ENCODE measurements at places on chromosomes 4 and X. TPM values are rescaled to one million over a fixed set of nuclear protein-coding genes. Genes with fewer than 3 reads are reported as not detected.
A peak's percentile ranks its signal among the peaks of the same experiment; 100 is the strongest.

Gene UGT2A2
- not detected for total RNA-seq

Gene C4orf54
- not detected for total RNA-seq

Gene PABPC1L2A
- total RNA-seq = not detected

Gene LRAT
- total RNA-seq = not detected

Gene NAP1L5
- 2.6 TPM for total RNA-seq

Gene GPR50
- not detected for total RNA-seq

Gene ADAM29
- total RNA-seq = not detected

Gene TAPT1
- total RNA-seq = 30.0 TPM

- H3K36me3 ChIP-seq = no peaks in the 10 kb centered on the region
- H3K4me1 ChIP-seq = no peaks in the 10 kb centered on the region
- no peak overlapping the region for H3K4me3 ChIP-seq
- H3K27me3 ChIP-seq = no peaks in the 10 kb centered on the region
- no peak overlapping the region for H3K27ac ChIP-seq
- DNase-seq = no peak
Measured at GRCh38 chr4:132709056-132709455, 440.0 kb upstream of the PCDH10 start.

DNA sequence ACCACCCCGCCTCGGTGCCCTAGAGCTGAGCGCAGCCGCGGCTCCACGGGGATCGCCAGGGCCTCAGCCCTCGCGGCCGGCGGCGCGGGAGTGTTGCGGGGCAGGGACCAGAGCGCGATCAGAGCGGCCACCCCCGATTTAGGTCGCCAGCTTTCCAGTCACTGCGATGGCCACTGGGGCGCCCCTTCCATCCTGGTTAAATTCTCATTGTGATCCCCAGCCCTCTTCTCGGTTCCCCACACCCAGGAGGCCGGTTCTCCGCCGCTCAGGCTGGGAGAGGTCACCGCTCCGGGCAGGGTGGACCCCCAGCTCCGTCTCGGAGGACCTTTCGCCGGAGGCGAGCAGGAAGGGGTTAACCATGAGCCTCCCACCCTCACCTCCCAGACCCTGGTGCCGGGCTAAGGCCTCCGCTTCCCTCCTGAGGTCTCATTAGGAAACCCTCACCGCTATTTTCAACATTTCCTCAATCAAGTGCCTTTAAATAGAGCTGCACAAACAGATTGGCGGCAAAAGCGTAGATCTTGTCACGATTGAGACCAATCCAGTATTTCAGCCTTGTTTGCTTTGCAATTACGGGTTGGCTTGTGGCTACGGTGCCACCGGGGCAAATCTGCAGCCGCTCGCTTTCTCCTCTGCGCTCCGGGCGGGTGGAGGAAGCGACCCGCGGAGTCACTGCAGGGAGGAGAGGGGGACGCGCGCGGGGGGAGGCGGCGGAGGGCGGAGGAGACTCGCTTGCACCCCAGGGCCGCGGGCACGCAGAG, 8.3 kb upstream of the HAND2 start:
- DNase-seq = no peak
- peaks cover 69% of the 10 kb centered on the region for H3K27me3 ChIP-seq
- peaks cover 14% of the 10 kb centered on the region for H3K4me1 ChIP-seq
- H3K27ac ChIP-seq = no peak overlapping the region
- peak overlapping the region; percentile 71 for H3K4me3 ChIP-seq
- no peaks in the 10 kb centered on the region for H3K36me3 ChIP-seq

- peaks cover 11% of the 10 kb centered on the region for H3K4me1 ChIP-seq
- H3K36me3 ChIP-seq = peaks cover 21% of the 10 kb centered on the region
- no peaks in the 10 kb centered on the region for H3K27me3 ChIP-seq
- no peak overlapping the region for H3K4me3 ChIP-seq
- no peak for DNase-seq
Measured at GRCh38 chr4:67714248-67714583, 13.3 kb upstream of the UBA6 start.

- H3K27ac ChIP-seq = peak overlapping the region; percentile 76
- peaks cover 59% of the 10 kb centered on the region for H3K4me1 ChIP-seq
- H3K4me3 ChIP-seq = peak overlapping the region; percentile 62
- DNase-seq = no peak
- no peaks in the 10 kb centered on the region for H3K36me3 ChIP-seq
- no peaks in the 10 kb centered on the region for H3K27me3 ChIP-seq
Measured at GRCh38 chr4:38310446-38311043, 350.3 kb downstream of the PTTG2 start.

DNA sequence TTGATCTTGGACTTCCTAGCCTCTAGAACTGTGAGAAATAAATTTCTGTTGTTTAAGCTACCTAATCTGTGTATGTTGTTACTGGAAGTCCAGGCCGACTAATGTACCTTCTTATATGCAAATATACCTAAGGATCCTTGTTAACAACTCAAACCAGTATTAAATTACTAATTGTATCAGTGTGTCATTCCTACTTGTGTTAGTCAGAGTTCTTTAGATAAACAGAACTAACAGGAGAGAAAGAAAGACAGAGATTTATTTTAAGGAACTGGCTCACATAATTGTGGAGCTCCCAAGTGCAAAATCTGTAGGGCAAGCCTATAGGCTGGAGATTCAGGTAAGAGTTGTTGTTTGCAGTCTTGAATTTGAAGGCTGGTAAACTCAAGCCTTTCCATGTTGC, 120.0 kb downstream of the ADGRL3 start:
- no peak overlapping the region for H3K27ac ChIP-seq
- H3K4me1 ChIP-seq = no peaks in the 10 kb centered on the region
- no peak for DNase-seq

- no peak for DNase-seq
- no peaks in the 10 kb centered on the region for H3K36me3 ChIP-seq
Measured at GRCh38 chrX:65658229-65658628, 9.2 kb upstream of the MSN start.

DNA sequence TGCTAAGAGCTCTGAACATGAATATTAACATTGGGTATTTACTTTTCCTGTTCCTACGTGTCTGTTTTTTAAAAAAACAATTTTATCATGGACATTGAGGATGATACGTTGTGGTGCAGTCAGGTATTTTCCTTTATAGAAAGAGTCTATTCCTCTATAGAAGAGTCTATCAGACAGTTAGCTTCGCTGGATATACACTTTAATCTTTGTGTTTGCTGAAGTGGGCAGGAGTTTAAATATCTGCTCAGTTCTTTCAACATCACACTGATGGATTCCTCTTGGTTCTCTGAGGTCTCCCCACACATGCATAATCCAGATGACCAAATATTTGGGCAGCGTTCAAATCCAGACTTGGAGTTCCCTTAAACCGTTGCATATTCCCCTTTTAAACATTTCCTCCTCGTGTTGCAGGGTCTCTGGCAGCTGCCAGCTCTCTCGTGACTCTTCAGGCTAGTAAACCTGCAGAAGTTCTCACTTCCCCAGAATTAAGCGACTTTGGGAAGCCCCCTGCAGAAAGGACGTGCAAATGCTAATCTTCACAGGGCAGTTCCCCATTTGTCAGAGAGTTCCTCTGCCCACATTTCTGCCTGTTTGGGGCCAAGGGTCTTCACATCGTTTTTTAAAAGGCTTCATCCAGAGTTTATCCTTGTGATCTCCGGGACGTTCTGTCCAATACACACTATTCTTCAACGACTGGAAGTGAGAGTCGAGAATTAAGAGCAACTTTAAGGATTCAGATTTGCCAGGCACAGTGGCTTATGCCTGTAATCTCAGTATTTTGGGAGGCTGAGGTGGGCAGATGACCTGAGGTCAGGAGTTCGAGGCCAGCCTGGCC, 20.5 kb upstream of the DHRSX start:
- no peak overlapping the region for H3K27ac ChIP-seq
- peak overlapping the region; percentile 71 for H3K4me3 ChIP-seq
- DNase-seq = peak; percentile 34
- H3K4me1 ChIP-seq = peaks cover 28% of the 10 kb centered on the region
- no peaks in the 10 kb centered on the region for H3K36me3 ChIP-seq

DNA sequence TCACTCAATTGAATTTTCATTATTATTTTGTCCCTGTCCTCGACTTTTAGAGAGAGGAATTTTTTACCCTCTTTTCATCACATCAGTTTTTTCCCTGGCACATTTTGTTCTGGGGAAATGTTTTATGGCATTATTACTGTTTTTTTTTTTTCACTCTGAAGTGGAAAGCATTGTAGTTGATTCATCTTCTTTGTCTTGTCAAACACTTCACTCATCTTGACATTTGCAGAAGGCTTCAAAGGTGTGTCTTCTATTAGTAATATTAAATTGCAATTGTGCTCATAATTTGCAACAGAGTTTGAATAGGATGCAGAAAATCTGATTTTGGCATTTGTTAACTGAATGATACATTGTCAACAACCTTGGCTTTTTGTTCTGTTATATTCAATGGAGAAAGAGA, 545.4 kb upstream of the ARX start:
- no peak for DNase-seq
- no peak overlapping the region for H3K27ac ChIP-seq
- no peaks in the 10 kb centered on the region for H3K4me1 ChIP-seq
- no peaks in the 10 kb centered on the region for H3K36me3 ChIP-seq

- H3K4me3 ChIP-seq = no peak overlapping the region
- peaks cover 6% of the 10 kb centered on the region for H3K4me1 ChIP-seq
- H3K36me3 ChIP-seq = no peaks in the 10 kb centered on the region
- no peaks in the 10 kb centered on the region for H3K27me3 ChIP-seq
- no peak for DNase-seq
- H3K27ac ChIP-seq = no peak overlapping the region
Measured at GRCh38 chrX:32514986-32515385, 696.4 kb downstream of the DMD start.

DNA sequence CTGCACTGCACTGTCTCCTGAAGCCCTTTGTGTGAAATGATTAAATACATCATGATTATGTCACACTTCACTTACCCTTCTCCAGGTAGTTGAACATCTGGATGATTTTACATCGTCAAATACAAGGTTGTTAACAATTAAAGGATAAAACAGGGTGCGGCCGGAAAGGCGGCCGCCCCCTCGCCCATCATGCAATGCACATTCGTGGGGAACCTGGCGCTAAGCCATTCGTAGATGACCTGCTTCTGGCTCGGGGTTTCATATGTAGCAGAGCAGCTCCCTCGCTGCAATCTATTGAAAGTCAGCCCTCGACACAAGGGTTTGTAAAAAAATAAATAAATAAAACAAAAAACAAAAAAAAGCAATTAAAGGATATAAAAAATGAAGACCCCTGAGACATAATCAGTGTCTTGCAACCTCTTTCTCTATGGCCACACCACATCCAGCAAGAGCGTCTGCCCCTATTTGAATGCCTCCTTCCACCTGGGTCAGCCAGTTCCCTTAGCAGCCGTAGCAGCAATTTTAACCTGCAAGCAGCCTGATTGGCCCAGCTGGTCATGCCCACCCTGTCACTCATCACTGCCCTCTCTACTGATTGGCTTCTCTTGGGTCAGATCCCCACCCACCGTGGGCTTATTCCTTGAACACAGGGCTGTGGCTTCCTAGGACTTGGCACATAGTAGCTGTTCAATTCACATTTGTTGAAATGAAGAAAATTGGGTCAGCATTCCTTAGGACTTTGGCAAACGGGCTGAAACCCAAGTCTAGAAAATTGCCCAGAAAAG, 147.8 kb upstream of the PSAPL1 start:
- no peak overlapping the region for H3K27ac ChIP-seq
- H3K36me3 ChIP-seq = no peaks in the 10 kb centered on the region
- H3K4me3 ChIP-seq = no peak overlapping the region

DNA sequence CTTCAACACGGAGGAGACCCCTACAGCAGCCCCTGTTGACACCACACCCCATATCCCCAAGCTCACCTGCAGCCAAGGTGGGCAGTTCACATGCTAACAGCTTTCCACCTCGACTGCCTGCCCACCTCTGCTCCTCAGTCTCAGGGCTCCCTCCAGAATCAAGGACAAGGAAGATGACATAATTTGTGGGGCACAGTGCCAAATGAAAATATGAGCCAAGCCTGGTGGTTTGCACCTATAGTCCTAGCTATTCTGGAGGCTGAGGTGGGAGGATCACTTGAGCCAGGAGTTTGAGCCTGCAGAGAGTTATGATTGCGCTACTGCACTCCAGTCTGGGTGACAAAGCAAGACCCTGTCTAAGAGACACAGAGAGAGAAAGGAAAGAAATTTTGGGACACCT, 516.3 kb downstream of the BCOR start:
- no peaks in the 10 kb centered on the region for H3K36me3 ChIP-seq
- H3K27ac ChIP-seq = no peak overlapping the region
- H3K4me3 ChIP-seq = no peak overlapping the region
- DNase-seq = no peak
- H3K27me3 ChIP-seq = peaks cover 10% of the 10 kb centered on the region

- no peak overlapping the region for H3K27ac ChIP-seq
- H3K4me3 ChIP-seq = no peak overlapping the region
- DNase-seq = no peak
- H3K27me3 ChIP-seq = peaks cover 6% of the 10 kb centered on the region
- no peaks in the 10 kb centered on the region for H3K36me3 ChIP-seq
Measured at GRCh38 chr4:159401791-159402380, 299.0 kb downstream of the RAPGEF2 start.

- H3K27me3 ChIP-seq = peaks cover 7% of the 10 kb centered on the region
- H3K4me3 ChIP-seq = no peak within 1 kb of the TSS
- no peaks in the 10 kb centered on the region for H3K36me3 ChIP-seq
- H3K27ac ChIP-seq = no peak within 1 kb of the TSS
Measured at GRCh38 chrX:115233497-115234455, at the start of gene LRCH2. LRCH2 (minus strand) TSS chrX:115234096; CDS start chrX:115234041, 55 bp downstream.

GRCh38 chrX:22110729-22111494, 78.8 kb downstream of the PHEX start:
- H3K4me1 ChIP-seq = no peaks in the 10 kb centered on the region
- H3K27me3 ChIP-seq = no peaks in the 10 kb centered on the region
- no peak overlapping the region for H3K4me3 ChIP-seq
- DNase-seq = no peak
- H3K36me3 ChIP-seq = no peaks in the 10 kb centered on the region

DNA sequence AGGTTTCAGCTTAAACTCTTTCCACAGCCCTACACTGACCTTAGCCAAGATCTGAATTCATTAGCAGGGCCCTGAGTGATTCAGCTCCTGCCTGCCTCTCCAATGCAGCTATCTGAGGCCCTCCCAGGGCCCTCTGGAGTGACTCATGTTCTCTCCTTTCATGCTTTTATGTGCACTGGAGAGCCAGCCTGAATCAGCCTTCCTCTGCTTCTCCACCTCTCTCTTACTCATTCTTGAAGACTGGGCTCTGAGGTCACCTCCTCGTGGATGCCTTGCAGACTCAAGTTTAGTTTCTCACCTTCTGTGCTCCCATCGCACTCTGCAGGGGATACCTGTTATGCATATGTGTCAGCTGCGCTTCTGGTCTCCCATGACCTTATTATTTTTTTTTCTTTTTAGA, 3.1 kb upstream of the OCIAD2 start:
- H3K36me3 ChIP-seq = peaks cover 2% of the 10 kb centered on the region
- no peak overlapping the region for H3K27ac ChIP-seq
- peaks cover 24% of the 10 kb centered on the region for H3K4me1 ChIP-seq
- no peaks in the 10 kb centered on the region for H3K27me3 ChIP-seq
- H3K4me3 ChIP-seq = no peak overlapping the region

GRCh38 chr4:185305979-185306442, 89.7 kb downstream of the LRP2BP start:
- H3K27ac ChIP-seq = no peak overlapping the region
- peaks cover 44% of the 10 kb centered on the region for H3K4me1 ChIP-seq
- no peaks in the 10 kb centered on the region for H3K27me3 ChIP-seq
- H3K4me3 ChIP-seq = no peak overlapping the region
